ENCODE measurements at places on chromosomes 1 and 21.

- DNase-seq, result peak; percentile 91
Measured at GRCh38 chr1:202957733-202958543, at the start of gene ADIPOR1. Gene ADIPOR1 (minus strand): TSS chr1:202958312. CDS start chr1:202951070, 7,242 bp downstream.

- DNase-seq, result no peak
Measured at GRCh38 chr1:182335771-182336566, 55.6 kb downstream of the GLUL start.

DNA sequence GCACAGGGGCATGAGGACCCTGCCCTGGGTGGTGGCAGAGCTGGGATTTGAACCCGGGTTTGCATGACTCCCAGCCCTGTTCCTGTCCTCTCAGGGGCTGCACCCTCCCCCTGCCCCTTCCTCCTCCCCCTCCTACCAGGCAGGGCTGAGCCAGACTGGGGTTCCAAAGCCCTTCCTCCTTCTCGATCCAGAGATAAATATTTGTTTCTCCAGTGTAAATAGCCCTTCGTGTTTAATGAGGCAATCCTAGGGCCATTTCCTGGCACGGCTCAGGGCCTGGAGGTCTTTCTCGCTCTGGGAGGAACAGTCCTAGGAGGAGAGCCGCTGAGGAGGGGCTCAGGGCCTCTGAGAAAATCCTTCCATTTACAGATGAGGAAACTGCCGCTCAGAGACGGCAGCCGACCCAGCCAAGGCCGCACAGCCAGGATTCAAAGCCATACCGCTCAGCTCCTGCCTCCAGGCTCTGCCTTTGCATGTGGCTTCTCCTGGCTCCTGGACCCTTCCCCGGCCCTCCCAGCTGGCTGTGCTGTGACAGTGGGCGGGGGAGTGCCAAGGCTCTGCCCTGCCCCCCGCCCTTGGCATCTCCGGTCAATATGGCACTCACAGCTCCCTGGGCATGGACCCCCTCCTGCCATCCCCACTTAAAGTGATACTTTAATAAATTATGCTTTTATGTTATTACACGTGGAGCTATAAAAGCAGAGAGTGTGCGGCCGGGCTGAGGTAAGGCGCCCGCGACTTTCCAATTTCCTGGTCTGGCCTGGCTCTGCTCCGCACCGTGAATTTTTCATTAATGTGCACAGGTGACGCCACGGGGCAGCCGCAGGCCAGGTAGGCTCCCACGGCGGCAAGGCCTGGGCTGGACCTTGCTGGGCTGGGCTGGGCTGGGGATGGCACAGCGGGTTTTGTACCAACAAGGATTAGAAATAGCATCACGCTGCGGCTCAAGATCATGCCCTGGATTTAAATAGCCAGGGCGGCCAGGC, 114.7 kb upstream of the WNT4 start:
- DNase-seq, result no peak

DNA sequence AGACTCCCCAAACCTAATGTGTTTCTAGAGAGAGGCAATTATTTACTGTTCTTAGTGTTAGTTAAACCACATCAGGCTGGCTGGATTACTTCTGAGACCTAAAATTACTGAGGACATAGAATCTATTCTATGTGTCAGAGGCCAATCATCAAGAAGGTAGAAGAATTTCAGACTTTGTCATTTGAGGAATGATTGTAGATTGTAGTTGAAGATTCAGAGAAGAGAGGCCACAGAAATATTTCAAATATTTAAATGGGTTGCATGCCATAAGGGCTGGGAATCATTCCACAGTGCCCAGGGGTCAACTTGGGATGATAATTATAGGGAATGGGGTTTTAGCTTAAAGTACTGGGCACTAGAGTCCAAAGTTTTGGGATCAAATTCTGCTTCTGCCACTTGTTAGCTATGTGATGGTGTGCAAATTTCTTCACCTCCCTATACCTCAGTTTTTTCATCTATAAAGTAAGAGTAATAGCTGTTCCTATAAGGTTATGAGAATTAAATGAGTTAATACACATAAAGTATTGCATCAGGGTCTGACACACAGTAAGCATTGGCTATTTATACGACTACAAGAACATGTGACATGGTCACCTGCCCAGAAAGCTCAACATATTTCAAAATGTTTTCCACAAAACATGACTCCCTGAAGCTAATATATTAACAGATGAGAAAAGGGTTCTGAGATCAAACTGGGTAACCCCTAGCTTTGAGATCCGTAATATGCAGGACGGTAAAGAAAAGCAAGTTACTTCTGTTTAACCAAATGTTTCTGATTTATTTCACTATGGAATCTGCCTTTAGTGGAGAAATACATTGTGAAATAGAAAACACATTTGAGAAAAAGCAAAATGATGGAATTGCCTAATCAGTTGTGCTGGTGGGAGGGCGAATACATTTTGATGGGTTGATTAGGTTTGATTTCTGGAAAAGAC, 69.7 kb upstream of the SPAG17 start:
- DNase-seq, result no peak

DNA sequence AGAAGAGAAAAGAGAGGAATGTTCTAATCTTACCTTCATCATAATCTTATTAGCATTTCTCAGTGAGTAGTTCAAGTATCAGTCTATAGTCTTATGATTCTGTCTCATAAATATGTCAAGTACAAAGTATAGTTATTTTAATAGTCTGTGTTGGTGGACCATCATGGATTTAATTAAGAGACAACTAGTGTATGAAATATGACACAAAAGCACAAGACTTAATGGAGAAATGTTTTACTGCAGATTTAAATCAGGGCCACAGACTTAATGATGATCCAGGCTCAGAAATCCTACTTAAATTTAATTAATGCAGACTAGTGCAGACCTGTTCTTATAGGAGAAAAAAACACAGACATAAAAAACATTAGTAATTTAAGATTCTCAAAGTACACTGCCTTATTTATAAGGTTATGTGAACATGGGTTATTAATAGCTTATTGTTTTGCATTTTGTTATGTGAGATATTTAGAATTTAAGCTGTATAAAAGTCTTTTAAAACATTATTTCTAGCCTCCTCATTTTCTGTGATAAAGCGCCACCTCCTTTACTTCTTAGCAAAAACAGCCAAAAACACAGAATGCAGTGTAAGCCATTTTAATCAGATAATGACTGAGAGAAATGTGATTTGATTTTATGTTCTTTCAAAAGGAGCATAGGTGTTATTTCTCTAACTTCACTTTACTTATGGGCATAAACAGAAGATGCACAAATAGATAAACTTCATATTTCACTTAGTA, 255.0 kb upstream of the SNX7 start:
- no peak for DNase-seq

DNA sequence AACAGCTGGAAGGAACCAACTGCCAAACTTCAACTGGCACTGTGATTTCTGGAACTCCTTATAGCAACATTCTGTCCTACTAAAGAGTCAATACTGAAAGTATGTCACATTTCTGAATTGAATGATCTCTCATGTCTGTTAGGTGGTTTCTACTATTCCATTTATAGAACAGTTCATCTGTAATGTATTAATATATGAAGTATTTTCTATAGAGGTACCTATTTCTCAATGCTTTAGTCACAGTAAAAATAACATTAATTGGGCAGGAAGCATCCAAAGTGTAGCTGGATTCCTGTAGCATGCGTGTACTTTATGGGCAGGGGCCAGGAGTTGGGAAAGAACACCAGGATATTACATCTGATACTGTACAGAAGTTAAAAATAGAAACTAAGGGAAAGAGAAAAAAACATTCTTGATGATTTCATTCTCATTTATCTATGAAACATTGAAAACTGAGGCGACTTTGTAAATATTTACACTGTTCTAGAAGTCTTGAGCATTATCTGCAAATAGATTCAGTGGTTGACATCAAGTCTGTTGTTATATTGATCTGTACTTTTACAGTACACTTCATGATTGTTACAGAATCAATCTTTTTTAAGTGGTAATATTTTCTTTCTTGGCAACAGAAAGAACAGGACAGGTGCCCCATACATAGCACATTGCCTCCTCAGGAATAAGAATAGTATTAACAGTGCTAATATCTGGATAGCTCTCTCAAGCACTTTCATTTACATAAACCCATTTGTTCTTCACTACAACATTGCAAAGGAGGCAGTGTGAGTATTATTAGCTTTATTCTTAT, 6.2 kb upstream of the ZNF281 start:
- DNase-seq, result no peak

DNA sequence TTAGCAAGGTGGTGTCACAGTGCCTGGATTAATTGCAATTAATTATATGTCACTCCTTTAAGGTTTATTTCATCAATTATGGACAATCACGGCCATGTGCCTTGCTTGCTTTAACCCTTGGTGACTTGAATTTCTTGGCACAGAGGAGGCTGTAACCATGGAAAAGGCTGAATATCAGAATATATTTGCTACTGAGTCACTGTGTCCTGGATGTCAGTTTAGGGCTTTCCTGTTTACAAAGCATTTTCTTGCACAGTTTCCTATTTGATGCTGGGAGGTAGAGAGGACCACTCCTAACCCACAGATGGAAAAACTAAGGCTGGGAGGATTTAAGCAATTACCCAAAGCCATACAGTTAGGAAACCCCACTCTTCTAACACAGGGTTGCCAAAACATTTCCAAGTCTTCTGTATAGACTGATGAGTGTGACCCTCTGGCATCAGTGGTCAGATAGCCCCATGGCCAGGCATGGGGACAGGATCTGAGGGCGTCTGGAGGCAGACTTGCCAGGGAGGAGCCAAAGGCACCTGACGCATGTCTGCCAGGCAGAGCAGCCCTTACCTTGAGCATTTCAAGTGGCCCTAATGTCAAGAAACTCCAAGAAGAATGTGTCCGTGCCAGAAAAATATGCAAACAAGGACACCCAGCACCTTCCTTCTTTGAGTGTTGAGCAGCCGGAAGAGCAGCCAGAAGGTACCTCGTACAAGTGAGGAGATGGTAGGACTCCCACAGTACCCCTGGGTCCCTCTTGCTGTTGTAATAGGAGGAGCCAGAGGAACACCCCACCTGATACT, 34.4 kb downstream of the KCNN3 start:
- DNase-seq, result no peak

DNA sequence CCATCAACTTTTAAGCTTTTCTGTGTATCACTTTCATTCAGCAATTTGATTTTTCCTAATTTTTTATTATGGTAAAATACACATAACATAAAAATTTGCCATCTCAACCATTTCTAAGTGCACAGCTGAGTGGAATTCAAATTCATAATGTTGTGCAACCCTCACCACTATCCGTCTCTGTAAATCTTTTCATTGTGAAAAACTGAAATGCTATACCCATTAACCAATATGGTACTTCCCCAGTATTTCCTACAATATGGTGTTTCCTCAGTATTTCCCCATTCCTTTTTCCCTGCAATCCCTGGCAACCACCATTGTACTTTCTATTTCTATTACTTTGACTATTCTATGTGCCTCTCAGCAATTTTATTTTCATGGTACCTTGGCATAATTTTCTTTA, 6.8 kb downstream of the STPG1 start:
- no peak for DNase-seq

GRCh38 chr21:31221043-31221442, 123.0 kb downstream of the TIAM1 start:
- DNase-seq, result no peak

DNA sequence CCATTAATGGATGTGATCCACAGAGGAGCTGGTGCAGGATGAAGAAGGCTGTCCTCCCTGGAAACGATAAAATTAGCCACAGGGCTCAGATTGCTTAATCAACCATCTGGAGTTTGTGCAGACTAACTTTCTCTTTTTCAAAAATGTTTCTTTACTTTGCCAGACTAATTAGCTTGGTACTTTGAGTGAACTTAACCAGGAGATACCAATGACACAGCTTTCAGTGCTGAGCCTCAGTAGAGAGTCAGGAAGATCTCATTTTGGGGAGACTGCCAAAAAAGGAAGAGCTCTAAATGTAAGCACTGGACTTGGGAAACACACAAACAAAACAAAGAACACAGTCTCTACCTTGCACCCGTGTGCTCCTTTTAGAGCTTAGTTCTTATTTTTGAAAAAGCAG, 248.1 kb upstream of the DEPDC1 start:
- DNase-seq, result no peak

GRCh38 chr1:208766832-208767231, 522.6 kb upstream of the PLXNA2 start:
- DNase-seq, result no peak

DNA sequence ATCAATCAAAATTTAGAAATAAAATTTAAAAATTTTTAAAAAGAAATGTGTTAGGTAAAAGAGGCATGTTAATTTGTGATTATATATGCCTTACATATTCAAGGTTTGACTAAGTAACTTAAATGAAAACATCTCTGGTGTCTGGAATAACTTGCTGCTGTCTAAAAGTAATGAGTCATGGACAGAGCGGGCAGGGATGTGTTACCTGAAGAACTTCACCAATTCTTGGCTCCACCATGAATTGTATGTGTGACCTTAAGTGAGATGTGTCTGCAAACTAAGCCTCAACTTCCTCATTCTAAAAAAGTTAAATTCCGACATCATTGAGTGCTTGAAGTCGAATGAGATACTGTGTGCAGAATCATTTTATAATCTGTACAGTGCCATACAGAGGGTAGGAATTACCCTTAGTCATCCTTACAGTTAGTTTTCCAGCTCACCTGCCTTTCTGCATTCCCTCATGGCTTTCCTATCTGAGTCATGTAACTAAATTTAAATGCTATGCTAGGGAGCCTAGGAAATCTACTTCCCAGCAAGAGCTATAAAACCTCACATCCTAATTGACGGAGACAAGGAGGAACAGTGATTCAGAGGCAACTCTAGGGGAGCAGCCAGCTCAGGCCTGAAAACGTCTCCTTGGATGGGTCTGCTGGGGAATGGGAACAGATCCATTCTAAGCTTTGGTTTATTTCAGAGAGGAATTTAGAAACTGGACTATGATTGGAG, 100.7 kb upstream of the TSPAN2 start:
- no peak for DNase-seq

DNA sequence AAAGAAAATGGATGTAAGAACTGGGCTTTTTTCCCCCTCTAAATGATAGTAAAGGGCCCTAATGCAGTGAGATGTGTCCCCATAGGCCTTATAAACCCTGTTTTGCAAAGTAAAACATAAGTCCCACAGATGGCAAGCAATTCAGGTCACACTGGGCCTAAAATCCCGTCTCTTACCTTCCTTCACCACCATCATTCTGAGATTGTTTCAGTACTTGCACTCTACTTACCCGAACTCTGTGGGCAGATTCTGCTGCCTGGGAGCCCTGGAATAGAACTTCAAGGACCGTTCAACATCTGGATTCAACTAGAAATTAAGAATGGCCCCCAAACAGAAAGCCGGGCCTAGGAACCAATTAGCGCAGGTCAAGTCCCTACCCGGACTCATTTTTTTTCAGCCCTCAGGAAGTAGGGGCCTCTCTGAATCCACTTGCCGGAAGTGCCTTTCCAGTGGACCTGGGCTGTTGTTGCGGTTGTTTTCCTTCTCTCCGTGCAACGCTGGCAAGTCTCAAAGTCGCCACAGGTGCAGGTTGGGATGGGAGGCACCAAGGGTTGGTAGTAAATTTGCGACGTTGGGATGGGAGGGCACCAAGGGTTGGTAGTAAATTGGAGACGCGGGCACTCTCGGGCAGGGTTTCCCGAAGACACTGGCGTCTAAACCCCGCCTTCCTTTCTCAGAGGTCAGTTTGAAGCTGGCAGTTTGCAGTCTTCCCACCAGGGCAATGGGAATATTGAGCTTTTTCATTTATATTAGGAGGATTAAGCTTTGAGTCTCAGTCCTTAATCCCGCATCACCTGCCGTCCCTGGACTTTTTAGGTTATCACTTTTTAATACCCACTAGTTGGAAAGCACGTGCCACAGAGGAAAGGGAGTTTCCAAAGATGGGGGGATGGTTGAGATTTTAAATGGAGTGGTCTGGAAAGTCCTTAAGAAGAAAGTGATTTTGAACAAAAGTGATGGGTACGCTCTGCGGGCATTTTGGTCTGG, at the start of gene TMEM69:
Gene TMEM69 (plus strand): TSS at position 428 of the 987 bp plus-strand sequence. CDS start 2,888 bp downstream, outside the sequence.
- DNase-seq, result peak; percentile 77

- DNase-seq, result peak; percentile 43
Measured at GRCh38 chr1:175188936-175189335, 3.6 kb downstream of the KIAA0040 start.

Data from T-cell (primary cell).